ENCODE measurements at places on chromosomes 3 and 15.

GRCh38 chr15:85475711-85476110, 95.3 kb downstream of the AKAP13 start:
- DNase-seq: no peak

DNA sequence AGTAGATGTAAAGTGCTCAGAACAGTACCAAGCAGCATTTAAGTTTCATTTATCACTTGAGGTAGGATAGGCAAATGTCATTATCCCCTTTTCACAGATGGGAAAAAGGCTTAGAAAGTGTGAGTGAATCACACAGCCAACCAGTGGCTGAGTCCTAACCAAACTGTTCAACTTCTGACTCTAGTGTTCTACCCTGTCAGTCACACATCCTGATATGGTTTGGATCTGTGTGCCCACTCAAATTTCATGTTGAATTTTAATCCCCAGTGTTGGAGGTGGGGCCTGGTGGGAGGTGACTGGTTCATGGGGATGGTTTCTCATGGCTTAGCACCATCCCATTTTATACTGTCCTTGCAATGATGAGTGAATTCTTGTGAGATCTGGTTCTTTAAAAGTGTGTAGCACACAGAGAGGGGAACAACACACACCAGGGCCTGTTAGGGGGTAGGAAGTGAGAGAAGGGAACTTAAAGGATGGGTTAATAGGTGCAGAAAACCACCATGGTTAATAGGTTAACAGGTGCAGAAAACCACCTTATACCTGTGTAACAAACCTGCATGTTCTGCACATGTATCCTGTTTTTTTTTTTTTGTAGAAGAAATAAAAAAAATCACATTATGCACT, 304.7 kb downstream of the SUCLG2 start:
- DNase-seq: no peak

DNA sequence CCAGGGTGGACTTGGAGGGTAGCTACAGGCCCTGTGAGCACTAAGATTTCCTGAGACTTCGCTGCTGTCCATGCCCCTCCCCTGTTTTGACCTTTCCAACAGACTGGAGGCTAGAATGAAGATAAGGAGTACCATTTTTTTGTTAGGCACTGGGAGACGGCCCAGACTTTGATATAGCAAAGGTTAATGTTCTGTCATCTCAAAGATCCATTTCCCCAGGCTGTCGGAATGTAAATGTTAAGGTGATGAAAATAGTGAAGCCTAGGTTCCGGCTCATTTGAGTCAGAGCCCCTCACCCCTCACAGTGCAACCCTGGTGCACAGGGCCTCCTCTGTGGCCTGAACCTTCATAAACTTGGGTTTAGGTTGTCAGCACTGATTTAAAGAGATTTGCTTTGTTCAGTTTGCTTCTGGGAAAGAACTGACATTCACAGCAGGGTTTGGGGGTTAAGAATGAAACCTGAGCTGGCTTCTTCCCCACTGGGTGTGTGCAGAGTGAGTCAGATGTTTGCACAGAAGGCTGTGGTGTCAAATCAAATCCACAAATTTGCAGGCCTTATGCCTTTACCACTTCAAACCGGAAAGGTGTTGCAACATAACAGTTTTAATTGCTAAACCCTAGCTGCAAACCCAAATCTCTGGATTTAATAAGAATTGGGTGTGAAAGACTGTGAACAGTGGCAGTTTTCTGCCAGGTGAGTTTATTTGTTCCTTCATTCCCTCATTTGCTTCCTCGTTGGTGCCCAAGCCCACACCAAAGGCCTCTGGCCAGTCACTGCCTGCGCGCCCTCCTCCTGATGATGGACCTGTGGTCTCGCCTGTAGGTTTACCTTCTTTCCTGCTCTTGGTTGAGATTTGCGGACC, 20.6 kb upstream of the KCTD6 start:
- no peak for DNase-seq

DNA sequence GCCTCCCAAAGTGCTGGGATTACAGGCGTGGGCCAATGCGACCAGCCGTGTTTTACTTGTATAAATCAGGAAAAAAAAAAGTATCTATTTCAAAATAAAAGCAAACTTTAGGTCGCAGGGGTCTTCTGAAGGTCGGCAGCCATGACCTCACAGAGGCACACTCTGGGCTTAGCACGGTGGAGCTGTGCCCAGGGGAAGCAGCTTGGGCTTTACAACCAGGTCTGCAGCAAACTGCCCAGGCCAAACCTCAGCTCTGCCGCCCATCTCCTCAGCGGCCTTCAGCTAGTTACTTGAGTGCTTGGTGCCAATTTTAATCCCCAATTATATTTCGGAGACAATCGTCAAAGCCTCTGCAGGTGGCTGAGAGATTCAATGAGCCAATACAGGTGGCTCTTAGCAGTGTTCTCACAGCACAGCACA, 30.1 kb downstream of the ZDHHC19 start:
- no peak for DNase-seq

- no peak for DNase-seq
These were observed 33.9 kb downstream of the HDAC11 start for GRCh38 chr3:13513913-13514517.

- no peak for DNase-seq
These were observed 51.8 kb downstream of the CTDSPL start for GRCh38 chr3:37913522-37913921.

DNA sequence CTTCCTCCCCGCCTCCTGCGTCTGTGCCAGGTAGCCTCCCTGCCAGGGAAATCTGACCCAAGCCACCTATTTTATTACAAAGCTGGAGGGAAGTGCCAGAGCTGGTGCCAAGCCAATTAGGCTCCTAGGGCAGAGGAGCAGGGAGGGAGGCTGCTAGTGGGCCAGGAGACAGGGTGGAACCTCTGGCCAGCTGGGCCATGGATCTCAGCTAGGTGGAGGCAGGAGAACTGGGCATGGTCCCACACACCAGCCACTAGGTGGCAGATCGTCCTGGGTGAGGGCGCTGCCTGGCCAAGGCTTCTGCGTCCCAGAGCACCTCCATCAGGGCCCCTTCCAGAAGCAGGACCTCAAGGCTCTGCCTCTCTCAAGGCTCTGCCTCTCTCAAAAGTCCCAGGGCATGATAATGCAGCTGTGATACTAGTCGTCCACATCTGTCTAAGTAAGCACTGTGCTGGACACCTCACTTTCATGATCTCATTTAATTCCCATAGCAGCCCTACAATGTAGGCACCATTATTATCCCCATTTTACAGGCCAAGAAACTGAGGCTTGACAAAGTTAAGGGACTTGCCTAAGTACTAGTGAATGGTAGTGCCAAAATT, 4.5 kb upstream of the RFT1 start:
- DNase-seq: peak; percentile 44

DNA sequence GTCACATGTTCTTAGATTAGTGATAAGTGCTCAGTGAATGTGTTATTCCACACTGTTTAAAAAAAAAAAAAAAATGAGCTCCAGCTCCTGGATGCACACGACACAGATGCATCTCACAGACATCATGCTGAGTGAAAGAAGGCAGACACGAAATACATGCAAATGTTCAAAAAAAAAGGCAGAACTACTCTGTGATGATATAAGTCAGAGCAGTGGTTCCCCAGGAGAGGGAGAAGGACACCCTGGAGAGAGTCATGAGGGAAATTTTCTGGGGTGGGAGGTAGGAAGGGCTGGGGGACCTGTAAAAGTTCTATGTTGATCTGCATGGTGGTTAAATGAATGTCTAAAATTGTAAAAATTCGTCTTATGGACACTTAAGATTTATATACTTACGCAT, 4.3 kb downstream of the CSRNP1 start:
- no peak for DNase-seq

GRCh38 chr15:33013827-33014445, 180.6 kb downstream of the FMN1 start:
- no peak for DNase-seq

GRCh38 chr15:68580026-68580882, 1.5 kb downstream of the CORO2B start:
- DNase-seq: no peak

GRCh38 chr3:40780291-40780924, 255.6 kb downstream of the ZNF621 start:
- DNase-seq: no peak

DNA sequence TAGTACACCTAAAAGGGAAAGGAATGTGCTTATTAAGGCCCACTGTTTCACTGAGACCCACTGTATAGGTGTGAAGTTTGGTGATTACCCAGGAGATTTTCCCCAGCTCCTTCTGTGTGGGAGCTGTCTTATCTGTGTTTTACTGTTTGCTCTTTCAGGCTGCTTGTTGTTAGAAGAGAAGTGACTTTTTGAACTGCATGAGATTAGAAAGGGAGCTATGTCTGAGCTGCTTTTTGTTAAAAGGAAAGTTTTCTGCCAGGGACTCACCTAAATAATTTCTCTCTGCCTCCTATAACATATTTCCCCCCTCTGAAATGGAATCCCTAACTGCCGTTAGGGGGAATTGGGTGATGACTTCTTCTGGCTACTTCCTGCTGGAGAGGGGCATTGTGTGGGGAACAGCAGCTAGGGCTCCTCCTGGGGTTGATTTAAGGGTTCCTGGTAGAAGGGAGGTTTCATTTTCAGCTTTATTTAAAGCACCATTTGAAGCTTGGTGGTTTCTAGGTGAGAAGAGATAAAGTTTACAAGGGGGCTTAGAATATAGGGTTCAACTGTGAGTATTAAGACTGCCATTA, 77.1 kb upstream of the ATP11B start:
- DNase-seq: no peak

- DNase-seq: no peak
These were observed 744 bp upstream of the ACKR4 start for GRCh38 chr3:132596326-132596725.

GRCh38 chr3:189636048-189636447, 4.9 kb downstream of the TP63 start:
- no peak for DNase-seq

DNA sequence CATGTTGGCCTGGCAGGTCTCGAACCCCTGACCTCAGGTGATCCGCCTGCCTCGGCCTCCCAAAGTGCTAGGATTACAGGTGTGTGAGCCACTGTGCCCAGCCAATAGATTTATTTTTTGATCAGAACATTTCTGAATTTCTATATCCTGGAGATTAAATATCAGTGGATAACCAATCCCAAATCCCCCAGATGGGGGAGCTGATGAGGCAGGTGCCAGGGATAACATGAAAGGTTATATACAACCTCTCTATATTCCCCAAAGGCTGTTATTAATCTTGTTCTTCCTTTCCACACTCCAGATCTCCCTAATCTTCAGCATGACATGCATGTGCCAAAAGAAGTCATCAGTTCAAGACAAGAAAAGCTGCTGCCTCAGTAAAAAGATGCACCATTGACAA, 112.3 kb downstream of the WDR76 start:
- no peak for DNase-seq

DNA sequence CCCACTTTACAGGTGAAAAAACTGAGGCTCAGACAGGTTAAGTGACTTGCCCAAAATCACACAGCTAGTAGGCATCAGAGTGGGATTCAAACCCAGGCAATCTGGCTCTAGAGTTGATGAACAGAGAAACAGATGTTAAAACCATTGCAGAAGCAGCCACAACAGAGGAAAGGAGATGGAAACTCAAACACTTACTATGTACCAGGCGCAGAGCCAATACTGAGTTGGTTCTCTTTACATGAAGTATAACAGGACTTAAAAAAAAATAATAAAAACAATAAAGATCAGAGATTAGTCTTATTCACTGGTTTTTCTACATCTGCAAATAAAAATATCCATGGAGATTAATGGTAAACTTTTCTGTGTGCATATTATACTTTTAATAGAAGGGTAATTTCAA, 84.9 kb upstream of the SPATA12 start:
- no peak for DNase-seq

- no peak for DNase-seq
These were observed 20.6 kb downstream of the MTMR14 start for GRCh38 chr3:9669720-9670432.

GRCh38 chr3:135691240-135691639, 274.3 kb upstream of the PPP2R3A start:
- DNase-seq: no peak

DNA sequence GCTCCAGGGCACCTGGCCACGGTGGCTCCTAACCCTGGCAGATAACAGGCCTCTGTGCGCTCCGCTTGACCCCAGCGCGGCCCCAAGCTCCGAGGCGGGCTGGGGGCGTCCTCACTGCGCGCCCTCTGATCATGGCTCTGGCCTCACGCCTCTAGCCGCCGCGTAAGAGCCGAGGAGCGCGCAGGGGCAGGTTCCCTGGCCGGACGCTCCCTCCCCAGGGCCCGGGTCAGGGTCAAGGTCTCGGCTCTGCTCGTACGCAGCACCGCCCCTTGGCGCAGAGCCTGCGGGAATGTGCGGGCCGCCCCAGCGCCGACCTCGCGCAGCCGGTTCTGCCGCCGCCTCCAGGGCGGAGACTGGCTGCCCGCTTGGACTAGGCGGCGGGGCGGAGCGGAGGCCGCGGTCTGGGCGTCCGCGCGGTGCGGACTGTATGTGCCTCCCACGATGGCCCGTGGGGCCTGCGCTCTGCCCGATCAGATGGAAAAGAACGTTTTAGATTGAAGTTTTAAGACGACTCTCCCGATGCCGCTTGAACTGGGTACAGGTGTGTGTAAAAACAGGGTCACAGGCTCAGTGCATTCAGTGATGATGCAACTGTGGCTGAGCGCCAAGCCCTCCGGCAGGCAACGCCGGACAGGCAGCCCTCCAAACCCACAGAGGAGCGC, 40.8 kb downstream of the CHST14 start:
- no peak for DNase-seq

DNA sequence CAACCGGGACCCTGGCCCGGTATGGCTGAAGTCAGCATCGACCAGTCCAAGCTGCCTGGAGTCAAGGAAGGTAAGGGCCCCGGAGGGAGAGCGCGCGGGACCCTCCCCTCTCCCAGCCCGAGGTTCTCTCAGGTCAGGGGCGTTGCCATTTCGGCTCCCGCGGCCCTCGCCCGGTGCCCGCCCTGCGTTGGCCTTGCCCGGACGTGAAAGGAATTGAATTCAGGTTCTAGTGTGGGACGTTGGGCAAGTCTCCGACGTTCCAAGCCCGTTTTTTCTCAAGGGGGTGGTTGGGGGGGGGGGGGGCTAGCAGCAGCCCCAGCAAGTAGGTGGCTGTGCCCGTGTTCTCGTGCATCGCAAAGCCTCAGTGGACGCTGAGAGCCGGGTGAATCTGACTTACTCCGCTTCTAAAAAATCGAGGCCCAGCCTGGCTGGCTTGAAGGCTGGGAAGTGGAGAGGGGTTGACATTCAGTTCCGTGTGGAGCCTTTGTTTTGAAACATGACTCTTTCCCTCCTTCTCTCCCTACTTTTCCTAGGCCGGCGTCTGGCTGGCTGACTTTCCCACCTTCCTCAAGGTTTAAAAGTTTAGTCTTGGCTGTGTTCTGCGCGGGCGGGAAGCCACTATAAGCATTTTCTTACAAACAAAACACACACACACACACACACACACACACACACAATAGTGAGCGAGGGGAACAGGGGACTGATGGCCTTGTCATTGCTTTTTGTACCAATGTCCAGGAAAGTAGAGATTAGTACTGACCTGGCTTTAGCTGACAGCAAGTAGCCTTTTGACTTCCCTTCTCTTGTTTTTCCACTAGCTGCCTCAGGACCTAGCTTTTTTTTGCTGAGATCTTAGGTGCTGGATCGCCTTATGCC, at the start of gene UTS2B:
Gene UTS2B, minus strand, starts transcription at position 873 of the 876 bp plus-strand sequence. CDS start 48,337 bp downstream, outside the sequence.
- no peak for DNase-seq

DNA sequence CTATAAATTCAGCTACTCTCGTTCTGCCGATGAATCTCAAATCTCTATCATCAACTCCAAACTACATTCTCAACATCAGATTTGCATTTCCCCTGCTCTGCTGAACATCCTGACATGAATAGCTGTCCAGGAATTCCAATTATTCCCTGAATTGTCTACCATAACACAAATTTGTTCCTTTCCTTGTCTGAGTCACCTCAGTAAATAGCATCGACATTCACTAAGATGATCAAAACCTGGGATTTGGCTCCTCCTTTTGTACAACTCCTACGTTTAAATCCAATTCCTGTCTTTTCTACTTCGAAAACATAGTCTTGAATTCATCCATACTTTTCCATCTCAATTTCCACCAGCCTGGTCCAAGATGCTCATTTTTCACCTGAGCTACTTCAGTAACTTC, 107.0 kb downstream of the GREM1 start:
- DNase-seq: no peak
